COR-L47 (cell line): ENCODE measurements at places on chromosomes 5 and 9.

- DNase-seq, result peak; percentile 78
Observed at GRCh38 chr9:127884427-127884911, 7.0 kb upstream of the AK1 start.

DNA sequence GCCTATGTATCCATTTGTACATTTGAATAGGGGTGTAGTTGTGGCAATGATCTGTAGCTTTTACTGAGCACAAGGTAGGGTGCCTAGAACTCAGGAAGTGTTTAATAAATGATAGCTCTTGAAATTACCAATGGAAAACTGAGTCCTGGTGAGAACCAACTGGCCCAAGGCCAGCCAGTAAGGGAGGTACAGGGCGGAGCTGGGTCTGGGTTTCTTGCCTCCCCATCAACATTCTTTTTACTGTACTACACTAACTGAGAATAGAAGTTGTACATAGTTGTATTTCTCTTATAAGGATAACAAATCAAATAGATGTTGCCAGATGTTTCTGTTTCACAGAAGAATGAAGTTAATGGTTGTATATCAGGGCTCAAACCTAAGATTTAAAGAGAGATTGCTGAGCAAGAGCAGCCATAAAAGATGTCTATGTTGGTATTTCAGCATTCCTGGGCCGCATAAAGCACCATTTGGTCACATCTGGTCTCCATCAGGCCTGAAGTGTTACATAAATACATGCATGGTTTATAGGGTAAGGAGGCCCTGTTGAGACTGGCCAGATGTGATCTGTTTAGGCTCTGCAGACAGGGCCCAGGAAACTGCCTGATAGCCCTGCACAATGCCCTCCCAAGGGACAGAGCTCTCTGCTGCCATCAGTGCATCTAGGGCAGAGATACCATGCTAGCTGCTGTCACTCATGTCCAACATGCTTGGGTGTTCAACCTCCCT is 210.5 kb downstream of the NXNL2 start:
- no peak for DNase-seq

- DNase-seq, result no peak
Observed at GRCh38 chr5:106862450-106863193, 808.1 kb downstream of the EFNA5 start.

DNA sequence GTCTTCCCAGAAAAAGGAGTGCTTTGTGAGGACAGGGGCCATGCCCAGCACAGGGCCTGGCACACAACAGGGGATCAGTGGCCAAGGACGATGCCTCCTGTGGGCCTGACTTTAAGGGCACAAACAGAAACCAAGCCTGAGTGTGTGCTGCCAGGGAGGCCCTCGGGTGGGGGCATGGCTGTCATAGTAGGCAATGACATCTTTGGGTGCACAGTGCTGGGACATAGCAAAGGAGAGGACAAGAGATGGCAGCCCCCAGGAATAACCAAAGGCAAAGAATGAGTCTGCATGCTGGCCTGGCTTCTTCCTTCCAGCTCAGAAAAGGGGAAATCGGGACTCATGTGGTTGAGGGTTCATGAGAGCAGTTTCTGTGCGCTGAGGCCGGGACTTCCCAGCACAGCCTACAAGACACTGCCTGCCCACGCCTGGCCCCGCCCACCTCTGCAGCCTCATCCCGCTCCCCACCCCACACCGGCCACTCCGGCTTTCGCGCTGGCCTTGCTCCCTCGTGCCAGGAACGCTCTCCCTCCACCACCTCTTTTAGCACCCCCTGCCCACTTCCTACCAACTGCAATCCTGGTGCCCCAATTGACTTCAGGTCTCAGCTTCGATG is 13.8 kb upstream of the LHX2 start:
- DNase-seq, result no peak

GRCh38 chr5:109689740-109690241 is at the start of gene MAN2A1:
Gene MAN2A1 (plus strand): TSS chr5:109689927. CDS start chr5:109690418, 491 bp downstream.
- no peak for DNase-seq

DNA sequence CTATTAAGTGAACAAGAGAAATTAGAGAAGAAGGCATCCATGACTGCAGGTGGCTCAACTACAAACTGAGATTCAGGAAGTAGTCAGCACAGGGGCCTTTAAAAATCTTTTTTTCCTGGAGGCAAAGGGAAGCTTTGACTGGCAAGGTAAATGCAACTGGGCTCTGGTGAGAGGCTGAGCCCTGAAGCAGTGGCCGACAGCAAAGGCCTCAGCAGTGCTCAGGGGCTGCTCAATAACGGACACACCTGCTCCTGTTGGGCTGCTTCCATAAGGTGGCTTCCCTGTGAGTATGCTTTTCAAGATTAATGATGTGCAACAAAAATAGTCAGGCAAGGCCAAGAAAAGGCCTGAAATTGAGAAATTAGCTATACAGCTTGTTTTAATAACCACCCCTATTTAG is 134.2 kb upstream of the RGMB start:
- peak; percentile 48 for DNase-seq

- DNase-seq, result no peak
Observed at GRCh38 chr5:37075399-37075950, 173.7 kb downstream of the CPLANE1 start.

GRCh38 chr5:170623576-170624181 is 119.9 kb downstream of the KCNIP1 start:
- DNase-seq, result peak; percentile 44

- no peak for DNase-seq
Observed at GRCh38 chr5:127556609-127557334, 39.3 kb downstream of the PRRC1 start.

DNA sequence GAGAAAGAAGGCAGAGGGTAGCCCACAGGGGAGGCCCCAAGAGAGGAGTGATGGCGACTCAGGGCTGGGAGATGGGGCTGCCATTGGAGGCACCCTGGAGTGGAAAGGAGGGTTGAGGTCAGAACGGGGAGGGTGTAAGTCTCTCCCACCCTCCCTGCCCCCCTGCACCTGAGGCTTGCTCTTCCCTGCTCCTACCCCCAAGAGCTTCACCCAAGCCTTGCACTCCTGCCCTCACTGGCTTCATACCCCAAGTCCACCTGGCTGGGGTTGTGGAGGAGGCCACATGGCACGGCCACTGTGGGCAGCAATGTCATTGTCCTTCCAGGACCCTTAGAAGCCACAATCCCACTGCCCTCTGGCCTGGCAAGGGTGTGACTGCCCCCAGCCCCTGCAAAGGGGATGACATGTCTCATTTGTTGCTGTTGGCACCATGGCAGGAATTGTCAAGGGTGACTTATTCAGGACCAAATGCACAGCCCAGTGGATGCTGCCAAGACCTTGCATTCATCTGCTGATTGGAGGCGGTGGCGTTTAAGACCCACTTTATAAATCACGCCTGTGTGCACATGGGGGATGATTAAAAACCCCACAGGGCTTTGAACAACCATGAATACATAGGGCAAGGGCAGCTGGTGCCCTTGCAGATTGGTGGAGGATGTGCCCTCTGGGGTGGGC is 47.6 kb upstream of the RNU6ATAC start:
- DNase-seq, result no peak

- DNase-seq, result peak; percentile 91
Observed at GRCh38 chr9:99023831-99024230, 80.1 kb downstream of the COL15A1 start.

DNA sequence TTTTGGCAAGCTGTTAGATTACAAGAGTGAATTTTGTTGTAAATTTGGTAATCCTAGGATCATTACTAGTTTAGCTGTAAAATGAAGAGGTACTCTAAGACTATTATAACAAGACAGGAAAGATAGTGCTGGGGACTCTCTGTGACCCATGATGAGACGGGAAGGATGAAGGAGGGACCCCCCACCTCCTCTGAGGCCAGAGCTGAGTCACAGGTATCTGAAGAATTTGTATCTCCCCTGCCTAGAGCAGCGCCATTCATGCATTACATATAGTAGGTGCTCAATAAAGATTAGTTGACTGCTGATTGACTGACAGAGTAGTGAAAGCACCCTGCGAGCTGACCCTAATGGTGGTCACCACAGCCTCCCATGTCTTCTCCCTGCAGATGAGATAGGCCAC is 202.8 kb downstream of the SNX18 start:
- DNase-seq, result no peak

DNA sequence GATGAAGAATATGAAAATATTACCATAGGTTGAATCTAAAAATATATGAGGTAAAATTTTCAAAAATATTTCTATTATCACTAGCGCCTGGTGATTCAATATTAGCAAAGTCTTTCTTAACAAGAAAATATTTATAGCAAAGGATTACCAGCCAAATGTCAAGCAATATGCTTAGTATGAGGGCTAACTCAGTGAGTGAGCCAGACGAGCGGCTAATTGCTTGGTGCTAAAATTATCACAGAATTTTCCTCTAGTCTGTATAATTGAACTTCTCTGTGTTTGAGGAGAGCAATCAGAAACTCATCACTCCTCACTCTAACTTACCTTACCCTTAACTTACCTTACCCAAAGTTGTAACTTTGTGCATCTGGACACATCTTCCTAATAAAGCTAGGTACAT is 304.9 kb upstream of the PRR16 start:
- DNase-seq, result no peak

GRCh38 chr9:24765025-24765756 is 219.5 kb upstream of the IZUMO3 start:
- DNase-seq, result no peak

GRCh38 chr5:17255471-17256021 is 38.1 kb downstream of the BASP1 start:
- DNase-seq, result no peak

- DNase-seq, result no peak
Observed at GRCh38 chr9:129310666-129311350, 132.7 kb upstream of the IER5L start.

GRCh38 chr5:171697221-171698102 is 88.2 kb upstream of the SMIM23 start:
- no peak for DNase-seq

- DNase-seq, result no peak
Observed at GRCh38 chr5:2109566-2109965, 226.8 kb upstream of the IRX4 start.

- DNase-seq, result no peak
Observed at GRCh38 chr5:31984691-31985090, 189.4 kb downstream of the GOLPH3 start.

- no peak for DNase-seq
Observed at GRCh38 chr9:19656704-19657103, 132.1 kb downstream of the SLC24A2 start.

GRCh38 chr9:136881691-136882108 is 4.6 kb upstream of the TRAF2 start:
- DNase-seq, result no peak

GRCh38 chr5:160001457-160001856 is 7.5 kb upstream of the TTC1 start:
- peak; percentile 67 for DNase-seq

DNA sequence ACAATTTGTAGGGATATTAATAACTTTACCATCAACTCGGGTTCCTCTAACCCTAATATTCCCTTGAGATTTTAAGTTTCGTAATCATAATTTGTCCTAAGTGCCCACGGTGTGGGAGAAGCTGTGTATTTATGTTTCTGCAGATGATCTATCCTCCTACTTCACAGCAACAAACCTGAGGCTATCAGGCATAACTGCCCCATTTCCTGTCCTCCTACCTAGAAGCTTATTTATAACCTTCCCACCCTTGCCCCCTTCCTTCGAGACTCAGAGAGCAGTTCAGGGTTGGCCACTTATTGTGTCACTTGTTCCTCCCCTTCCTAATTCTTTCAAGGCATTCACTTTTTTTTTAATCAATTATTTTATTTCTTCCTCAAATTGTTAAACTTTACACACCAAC is 29.6 kb upstream of the LCP2 start:
- DNase-seq, result no peak

- no peak for DNase-seq
Observed at GRCh38 chr5:126122942-126123341, 300.3 kb upstream of the GRAMD2B start.

GRCh38 chr5:149761461-149761860 is 31.4 kb downstream of the PPARGC1B start:
- DNase-seq, result no peak

- DNase-seq, result no peak
Observed at GRCh38 chr5:139100825-139101224, 97.3 kb downstream of the SIL1 start.

DNA sequence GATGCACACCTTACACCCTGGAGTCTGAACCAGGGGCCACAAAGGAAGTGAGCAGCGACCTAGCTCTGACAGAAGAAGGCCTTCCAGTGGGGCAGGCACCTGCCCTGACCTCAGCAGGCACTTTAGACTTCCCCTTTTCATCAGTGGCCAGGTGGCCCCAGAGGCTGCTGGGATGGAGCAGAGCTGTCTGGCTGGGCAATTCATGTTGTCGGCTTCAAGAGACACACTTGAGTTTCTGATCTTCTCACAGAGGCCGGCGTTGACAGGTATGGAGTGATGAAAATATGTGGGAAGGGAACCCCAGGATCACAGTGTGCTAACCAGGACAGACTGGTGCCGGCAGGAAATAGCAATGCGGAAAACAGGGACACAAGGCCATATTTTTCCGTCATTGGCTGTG is 375.5 kb downstream of the CTNND2 start:
- DNase-seq, result no peak

- no peak for DNase-seq
Observed at GRCh38 chr9:95157481-95158151, 159.9 kb downstream of the FANCC start.

- DNase-seq, result no peak
Observed at GRCh38 chr9:93536874-93537273, 39.5 kb upstream of the PHF2 start.

DNA sequence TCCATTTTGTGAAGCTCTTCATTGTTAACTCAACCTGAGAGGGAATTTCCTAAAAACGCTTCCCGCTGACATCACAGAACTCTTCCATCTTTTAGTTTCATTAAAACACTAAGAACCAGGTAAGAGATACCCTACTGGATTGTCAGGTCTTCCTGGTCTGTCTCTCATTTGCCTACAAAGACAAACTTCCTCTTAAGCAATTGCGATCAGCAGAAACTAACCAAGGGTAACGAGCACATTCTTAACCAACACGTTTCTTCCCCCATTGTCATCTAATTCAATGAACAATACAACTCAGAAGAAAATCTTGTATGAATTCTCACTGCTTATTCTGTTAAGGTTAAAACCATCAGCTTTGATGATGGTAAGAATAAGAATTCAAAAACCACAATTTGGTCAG is 6.6 kb downstream of the FBXW11 start:
- no peak for DNase-seq

DNA sequence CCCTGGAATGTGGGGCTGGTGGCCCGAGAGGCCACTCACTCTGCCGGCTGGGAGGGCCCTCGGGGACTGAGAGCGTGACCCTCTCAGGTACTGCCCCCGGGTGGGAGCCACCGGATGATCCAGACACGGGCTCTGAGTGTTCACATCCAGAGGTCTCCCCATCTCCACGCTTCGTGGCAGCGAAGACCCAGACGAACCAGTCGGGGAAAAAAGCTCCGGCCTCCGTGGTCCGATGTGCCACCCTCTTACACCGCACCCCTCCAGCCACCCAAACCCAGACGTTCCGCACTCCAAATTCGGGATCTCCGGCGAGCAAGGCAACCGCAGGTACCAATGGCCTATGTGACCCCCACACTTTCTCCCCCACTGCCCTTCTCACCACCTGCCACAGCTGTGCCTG is 49.5 kb downstream of the AMBP start:
- DNase-seq, result no peak

GRCh38 chr9:69412741-69413150 is 87.7 kb downstream of the ENTREP1 start:
- DNase-seq, result no peak
